BJ (cell line): ENCODE measurements at places on chromosomes 1 and 21.

GRCh38 chr1:58931756-58932155 lies 147.9 kb upstream of the JUN start:
- no peak for DNase-seq

DNA sequence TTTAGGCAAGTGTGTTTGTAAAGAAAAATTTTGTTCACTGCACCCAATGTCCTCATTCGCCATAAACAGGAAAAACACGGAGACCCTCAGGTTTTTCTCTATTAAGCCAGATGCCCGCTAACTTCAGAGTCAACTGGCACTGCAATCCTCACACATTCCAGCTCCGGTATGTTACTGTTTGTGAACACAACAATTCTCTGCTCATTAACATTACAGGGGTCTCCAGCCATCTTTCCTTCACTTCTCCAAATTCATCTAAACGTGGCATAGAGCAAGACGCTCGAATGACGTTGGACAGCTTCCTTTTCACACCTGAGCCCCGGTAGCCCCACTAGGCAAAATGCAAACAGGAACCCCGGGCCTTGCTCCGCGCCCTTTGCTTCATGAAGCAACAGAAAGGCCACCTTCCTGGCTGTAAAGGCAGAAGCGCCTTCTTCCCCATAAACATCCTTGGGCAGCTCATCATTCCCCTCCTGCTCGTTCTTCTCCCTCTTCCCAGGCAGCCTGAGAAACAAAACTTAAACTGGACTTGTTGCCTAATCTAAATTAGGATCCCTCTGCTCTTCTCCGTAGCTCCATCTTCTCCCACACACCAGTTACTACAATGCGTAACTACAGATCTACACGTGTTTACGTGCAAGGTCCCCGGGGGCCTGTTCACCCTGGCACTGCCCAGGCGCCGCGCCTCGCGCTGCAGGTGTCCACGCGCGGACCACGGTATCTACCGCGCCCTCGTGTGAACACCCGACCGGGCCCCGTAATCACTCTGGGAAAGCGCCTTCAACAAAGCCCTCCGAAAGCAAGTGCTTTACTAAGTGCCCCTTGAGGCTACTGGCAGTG lies 1.2 kb downstream of the LBR start:
- no peak for DNase-seq

- DNase-seq: no peak
Measured at GRCh38 chr1:67771152-67771551, 62.1 kb downstream of the GNG12 start.

GRCh38 chr1:41281334-41281733 lies 39.2 kb upstream of the SCMH1 start:
- no peak for DNase-seq

- DNase-seq: peak; percentile 90
Measured at GRCh38 chr1:45913183-45913683, 109.8 kb downstream of the MAST2 start.

GRCh38 chr1:221701570-221702186 lies 40.2 kb downstream of the DUSP10 start:
- DNase-seq: no peak

DNA sequence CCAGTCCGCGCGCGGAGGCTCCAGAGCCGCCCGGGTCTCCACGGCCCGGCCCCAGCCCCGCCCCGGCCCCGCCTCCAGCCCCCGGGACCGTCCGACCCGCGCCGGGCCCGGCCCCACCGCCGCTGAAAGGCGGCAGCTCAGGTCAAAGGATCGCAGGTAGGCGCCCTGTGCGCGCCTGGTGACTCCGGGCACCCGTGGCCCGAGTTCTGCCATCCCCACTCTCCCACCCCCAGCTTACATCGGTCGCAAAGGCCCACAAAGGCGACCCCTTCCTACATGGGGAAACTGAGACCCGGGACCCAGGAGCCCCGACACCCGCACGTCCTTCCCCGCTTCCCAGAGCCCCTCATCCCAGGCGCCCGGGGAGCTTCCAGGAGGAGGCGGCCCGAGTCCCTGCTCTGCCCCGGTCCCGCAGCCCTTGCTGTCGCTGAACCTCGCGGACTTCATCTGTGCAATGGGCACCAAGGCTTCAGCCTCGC lies at the start of gene TMEM200B:
Gene TMEM200B, minus strand, starts transcription at position 17 of the 479 bp plus-strand sequence. CDS start 2,075 bp downstream, outside the sequence.
- DNase-seq: no peak

DNA sequence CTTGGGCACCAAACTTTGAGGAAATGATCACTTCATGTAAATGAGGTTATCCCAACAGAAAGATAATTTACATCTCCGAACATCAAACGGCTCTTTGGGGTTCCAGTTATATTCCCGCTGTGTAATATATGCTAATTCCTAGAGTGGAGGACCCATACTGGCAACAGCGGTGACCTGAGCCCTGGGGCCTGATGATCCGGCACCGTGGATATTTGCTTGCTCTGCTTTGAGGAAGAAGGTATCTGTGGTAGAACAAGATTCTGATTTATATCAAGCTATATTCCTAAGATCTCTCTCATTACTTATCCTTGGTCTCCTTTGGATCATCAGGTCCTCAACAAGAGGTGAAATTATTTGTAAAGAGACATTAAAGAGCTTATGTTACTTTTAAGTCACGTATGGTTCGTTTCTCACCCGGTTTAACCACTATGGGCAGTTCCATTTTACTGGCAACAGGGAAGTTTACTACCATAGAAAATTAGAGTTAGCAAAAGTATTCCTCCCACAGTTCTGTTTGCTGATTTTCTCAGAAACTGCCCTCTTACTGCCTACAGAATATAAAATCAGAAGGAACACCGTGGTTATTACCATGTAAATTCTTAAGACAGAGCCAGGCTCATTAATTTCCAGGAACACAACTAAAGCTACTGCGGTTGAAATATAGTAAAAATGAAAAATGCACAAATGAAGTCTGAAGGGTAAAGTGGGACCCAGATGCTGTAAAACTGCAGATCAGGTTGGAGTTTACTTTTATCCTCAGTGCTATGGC lies 56.7 kb downstream of the MRPL39 start:
- DNase-seq: no peak

DNA sequence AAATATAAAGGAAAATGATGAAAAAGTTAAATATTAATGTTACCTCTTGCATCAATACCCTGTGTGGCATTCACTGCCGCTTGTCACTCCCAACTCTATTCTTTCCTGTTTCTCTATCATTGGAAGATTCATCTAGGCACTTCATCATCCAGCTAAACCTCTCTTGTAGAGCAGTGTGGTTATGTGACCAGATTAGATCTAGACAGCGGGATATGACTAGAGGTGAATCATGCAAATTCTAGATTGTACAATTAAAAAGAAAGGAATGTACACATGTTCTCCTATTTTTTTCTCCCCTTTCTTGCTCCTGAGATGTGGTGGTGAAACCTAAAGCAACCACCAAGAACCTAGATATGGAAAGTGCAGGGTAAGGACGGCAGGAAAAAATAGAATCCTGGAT lies 174.1 kb downstream of the LBR start:
- peak; percentile 7 for DNase-seq

- no peak for DNase-seq
Measured at GRCh38 chr21:42496839-42497202, 797 bp upstream of the RSPH1 start.

GRCh38 chr1:182192966-182193365 lies 131.5 kb upstream of the ZNF648 start:
- no peak for DNase-seq

- DNase-seq: no peak
Measured at GRCh38 chr1:31712068-31712467, 8.3 kb upstream of the COL16A1 start.

DNA sequence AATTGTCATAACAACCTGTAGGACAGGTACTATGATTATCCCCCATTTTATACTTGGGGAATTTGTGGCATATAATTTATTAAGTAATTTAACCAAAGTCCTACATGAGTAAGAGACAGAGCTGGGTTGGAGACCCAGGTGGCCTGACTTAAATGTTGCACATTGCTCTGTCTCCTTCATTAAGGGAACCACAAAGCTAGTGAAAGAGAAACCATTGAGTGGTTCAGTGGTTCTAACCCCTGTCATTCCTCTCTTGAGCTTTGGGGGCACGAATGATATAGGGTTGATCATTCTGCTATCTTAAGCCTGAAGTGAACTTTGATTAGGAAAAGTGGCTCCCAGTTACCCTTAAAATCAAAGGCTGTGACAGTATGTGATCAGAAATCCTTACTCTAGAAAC lies 5.3 kb upstream of the MAP3K7CL start:
- DNase-seq: no peak

GRCh38 chr1:7589080-7589735 lies 181.9 kb upstream of the VAMP3 start:
- no peak for DNase-seq

- DNase-seq: no peak
Measured at GRCh38 chr1:161021970-161022353, 1.0 kb upstream of the F11R start.

DNA sequence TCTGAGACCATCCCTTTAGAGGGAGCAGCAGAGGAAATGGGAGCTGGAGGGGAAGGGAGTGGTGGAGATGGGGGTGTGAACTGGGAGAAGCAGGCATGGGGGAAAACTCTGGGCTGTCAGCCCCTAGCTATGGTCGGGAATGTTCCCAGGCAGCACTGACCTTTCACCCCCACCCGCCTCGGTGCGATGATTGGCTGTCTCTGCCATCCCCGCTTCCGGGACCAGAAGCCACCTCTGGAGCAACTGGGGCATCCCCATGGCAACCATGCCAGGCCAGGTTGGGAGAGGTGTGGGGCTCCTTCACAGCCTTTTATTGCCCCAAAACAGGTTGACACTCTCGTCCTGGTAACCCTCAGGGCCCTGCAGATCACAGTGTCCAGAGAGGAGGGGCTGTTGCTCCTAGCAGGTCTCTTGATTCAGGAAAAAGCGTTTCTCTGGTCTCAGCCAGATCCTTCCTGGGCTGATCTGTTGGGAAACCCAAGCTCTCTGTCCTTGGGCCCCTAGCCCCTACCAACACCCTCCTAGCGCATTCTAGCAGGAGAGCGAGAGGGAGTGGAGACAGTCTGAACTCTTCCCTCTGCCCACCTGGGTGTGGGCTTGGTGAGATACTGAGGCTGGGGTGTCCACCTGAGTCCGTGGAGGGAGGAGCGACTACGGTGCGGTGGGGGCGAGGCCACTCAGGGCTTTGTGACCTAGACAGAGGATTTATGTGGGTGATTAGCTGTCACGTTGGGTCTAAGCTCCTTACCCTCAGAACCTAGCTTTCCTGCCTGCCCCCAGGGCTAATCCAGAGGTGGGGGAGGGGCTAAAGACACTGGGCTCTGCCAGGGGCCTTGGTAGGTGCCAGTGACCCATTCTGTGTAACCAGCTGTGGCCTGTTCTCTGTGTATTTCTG lies 12.2 kb upstream of the SLC6A9 start:
- no peak for DNase-seq

GRCh38 chr1:84504580-84505492 lies 1.4 kb upstream of the SPATA1 start:
- no peak for DNase-seq

DNA sequence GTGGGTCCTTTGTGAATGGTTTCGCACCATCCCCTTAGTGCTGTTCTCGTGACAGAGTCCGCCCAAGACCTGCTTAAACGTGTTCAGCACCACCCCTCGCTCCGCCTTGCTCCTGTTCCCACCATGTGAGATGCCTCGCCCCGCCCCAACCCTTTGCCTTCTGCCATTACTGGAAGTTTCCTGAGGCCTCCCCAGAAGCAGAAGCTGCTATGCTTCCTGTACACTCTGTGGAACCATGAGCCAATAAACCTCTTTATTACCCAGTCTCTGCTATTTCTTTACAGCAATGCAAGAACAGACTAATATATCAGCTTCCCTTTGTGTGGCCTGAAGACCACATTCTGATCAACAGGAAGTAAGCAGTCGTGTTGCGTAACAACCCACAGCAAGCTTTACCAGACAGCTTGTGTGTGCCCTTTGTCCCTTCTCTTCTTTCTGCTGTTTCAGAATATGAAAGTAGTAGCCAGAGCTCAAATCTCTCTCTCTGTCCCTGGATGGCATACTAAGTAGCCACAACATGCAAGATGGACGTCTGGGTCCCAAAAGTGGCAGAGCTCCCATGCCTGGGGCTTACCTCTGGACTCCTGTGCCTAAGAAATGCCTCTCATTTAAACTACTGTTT lies 14.1 kb downstream of the HENMT1 start:
- DNase-seq: peak; percentile 44

DNA sequence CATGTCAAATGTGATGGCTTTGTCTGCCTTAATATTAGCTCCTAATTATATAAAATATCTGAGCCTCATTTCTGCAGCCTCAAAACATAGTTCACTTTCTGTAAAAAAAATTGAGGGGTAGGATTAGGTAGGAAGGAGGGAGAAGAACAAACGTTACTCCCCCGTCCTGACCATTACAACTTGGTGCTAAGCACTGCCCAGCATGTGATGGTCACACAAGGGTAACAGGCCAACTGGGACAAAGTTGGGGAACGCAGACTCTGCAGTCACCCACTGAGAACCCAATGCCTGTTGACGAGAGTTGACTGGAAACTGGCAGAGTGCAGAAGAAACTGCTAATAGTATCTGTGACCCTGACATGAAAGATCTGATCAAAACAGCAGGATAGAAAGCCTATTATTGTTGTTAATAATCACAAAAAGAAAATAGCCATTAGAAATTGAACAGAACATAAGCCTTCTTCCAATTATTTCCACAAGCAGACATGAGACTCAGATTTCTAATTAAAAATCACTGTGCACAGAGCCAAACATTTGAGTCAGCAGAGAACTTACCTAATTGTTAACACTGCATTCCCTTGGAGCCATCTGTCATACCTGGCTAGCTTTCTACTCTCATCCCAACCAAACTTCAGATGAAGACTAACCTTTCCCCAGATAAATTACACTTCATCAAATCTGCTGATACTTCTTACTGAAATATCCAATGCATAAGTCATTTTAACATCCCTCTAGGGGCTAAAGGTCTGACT lies 5.5 kb downstream of the SORT1 start:
- DNase-seq: no peak

- no peak for DNase-seq
Measured at GRCh38 chr1:33161061-33161681, 20.7 kb downstream of the TRIM62 start.

DNA sequence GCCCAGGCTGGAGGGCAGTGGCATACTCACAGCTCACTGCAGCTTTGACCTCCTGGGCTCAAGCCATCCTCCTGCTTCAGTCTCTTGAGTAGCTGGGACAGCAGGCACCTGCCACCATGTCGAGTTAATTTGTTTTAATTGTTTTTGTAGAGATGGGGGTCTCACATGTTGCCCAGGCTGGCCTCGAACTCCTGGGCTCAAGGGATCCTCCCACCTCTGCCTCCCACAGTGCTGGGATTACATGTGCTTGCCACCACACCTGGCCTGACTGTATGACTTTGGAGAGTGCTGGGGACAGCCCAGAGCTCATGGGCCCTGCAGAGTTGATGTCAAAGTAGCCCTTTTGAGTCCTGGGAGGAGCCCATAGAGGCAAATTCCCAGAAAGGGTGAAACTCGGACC lies 1.8 kb downstream of the OBSCN start:
- no peak for DNase-seq

DNA sequence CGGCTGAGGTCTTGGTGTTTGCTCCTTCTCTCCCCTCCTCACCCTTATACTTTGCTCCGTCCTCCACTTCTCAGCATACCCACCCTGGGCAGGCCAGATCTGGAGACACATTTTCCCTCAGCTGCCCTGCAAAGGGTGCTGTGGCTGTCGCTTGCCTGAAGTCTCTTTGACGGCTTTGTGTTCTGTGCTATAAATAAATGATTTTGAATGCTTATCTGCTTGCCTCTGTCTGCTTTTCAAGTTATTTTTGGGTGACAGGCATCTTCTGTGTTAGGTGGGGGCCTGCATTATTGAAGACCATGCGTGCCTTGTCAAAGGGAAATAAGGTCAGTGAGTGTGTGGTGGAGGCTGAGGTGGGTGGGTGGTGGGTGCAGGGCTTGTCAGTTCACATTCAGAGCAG lies 66.9 kb upstream of the KCND3 start:
- no peak for DNase-seq

- DNase-seq: no peak
Measured at GRCh38 chr21:44354775-44355771, 1.7 kb downstream of the TRPM2 start.

- DNase-seq: no peak
Measured at GRCh38 chr1:185059950-185060571, 14.7 kb downstream of the RNF2 start.
